ENCODE measurements at places on chromosomes 5 and 9. TPM values are rescaled to one million over a fixed set of nuclear protein-coding genes. Genes with fewer than 3 reads are reported as not detected.

- H3K27me3 ChIP-seq, result no peaks in the 10 kb centered on the region
- no peaks in the 10 kb centered on the region for H3K4me1 ChIP-seq
- H3K36me3 ChIP-seq, result no peaks in the 10 kb centered on the region
- DNase-seq, result no peak
- no peak overlapping the region for H3K4me3 ChIP-seq
Observed at GRCh38 chr5:115461506-115462290, 82.9 kb downstream of the FEM1C start.

- peaks cover 19% of the 10 kb centered on the region for H3K36me3 ChIP-seq
- DNase-seq, result no peak
- no peaks in the 10 kb centered on the region for H3K4me1 ChIP-seq
- no peak overlapping the region for H3K27ac ChIP-seq
- no peak overlapping the region for H3K4me3 ChIP-seq
Observed at GRCh38 chr5:150394131-150394530, 18.6 kb downstream of the CD74 start.

DNA sequence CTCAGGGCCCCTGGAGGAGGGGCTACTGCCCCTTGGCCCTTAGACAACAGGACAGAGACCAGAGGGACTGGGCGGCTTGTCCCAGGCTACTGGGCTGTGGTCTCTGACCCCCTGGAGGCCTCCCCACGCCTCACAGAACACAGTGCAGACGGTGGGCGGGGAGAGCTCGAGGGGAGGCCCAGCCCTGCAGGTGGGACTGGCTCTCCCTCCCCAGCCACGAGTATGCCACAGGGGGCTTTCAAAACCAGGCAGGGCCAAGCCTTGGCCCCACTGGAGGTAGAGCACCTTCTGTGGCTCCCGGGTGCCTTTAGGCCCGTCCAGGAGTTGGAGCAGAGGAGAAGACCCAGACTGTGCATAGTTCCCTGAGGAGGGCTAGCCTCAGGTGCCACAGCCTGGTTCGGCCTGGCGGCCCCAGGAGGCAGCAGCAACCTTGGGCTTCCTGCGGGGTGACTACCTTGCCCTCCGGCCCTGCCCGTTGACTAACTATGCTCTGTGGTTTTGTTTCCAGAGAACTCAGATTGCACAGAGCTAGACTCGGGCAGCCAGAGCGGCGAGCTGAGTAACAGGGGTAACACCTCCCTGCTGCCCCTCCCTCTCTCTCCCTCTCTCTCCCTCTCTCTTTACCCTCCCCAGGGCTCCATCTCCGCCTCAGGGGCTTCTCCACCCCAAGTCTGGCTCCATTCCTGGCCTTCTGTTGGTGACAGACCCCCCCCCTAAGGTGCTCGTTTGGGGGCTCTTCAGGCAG lies 15.5 kb downstream of the CARD19 start:
- peaks cover 5% of the 10 kb centered on the region for H3K4me1 ChIP-seq
- no peak overlapping the region for H3K27ac ChIP-seq
- no peak overlapping the region for H3K4me3 ChIP-seq
- H3K36me3 ChIP-seq, result no peaks in the 10 kb centered on the region
- DNase-seq, result peak; percentile 53

DNA sequence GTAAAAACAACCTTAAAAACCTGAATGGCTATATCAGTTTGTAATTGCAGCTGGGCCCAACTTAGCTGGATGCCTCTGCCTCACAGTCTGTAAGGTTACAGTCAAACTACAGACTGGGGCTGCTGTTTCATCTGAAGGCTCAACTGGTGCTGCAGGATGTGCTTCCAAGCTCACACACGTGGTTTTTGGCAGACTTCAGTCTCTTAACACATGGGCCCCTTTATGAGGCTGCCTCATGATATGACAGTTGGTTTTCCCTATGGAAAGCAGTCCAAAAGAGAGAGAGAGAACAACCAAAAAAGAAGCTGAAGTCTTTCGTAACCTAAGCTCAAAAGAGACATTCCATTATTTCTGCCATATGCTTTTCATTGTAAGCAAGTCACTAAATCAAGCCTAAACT lies 27.4 kb downstream of the CTSL start:
- H3K4me1 ChIP-seq, result peaks cover 9% of the 10 kb centered on the region
- H3K36me3 ChIP-seq, result no peaks in the 10 kb centered on the region

DNA sequence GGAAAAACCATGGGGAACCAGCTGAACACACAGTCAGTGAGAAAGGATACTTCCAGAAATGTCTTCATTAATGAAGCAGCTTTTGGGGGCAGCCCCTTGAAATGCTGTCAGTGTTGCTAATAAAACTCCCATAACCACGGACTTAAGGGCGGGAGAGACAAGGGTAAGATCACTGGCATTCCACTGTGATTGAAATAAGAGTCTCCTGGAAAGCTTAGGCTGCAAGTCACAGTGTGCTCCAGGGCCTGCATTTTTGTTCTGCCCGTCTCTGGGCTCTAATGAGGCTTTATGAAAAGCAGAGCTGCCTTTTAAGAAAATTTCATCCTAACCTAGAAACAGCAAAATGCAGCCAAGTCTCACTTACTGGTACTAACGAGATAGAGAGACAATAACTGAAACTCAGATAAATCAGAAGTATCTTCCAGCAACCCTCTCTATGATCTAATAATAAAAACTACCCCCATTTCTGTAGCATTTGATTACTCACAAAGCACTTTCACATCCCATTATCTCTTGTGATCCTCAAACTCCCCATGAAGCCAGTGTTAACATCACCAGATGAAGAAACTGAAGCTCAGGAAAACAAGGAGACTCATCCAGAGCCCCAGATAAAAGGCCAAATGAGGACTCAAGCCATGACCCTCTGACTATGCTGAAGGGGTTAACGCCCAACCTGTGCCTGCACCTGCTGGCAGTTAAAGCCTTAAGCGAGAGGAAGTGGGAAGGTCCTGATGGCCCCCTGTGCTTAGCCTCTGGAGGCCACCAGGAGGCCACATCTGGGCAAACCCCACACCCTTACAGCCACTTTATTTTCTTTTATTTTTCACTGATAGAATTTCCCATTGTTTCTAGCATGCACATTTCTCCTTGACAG lies 37.5 kb downstream of the SPOCK1 start:
- no peaks in the 10 kb centered on the region for H3K27me3 ChIP-seq
- H3K4me1 ChIP-seq, result no peaks in the 10 kb centered on the region
- H3K27ac ChIP-seq, result no peak overlapping the region

DNA sequence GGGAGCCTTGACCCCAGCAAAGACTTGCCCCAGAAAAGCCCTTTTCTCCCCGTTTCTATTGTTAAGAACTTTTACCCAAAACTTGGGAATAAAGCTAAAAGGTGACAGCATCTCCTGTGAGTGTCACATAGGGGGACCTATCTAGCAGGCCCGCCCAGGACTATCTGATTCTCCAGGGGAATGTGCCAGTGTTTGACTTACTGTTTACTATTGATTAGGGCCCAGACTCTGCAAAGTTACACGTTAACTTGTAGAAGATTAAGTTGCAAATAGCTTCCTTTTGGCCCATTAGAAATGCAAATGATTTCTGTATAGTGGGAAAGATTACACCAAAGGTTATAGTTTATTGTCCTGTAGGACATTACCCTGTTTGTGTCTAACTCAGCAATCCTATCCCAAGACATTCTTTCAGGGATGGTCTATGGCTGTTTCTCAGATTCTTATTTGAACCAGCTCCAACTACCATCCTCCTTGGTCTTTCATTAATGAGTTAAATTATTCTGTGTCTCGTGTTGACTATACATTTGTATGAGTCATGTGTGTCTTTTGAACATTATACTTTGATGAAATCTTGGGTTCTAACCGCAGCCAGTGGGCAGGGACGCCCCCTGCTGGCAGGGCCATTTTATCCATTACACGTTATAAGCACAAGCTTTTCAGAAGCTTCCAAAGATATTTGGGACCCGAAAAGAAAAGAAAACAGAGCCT lies 60.7 kb downstream of the HRH2 start:
- no peak for DNase-seq
- no peaks in the 10 kb centered on the region for H3K27me3 ChIP-seq
- no peak overlapping the region for H3K4me3 ChIP-seq
- H3K27ac ChIP-seq, result no peak overlapping the region
- H3K4me1 ChIP-seq, result no peaks in the 10 kb centered on the region

- DNase-seq, result no peak
- H3K27ac ChIP-seq, result no peak overlapping the region
- no peak overlapping the region for H3K4me3 ChIP-seq
- peaks cover 17% of the 10 kb centered on the region for H3K36me3 ChIP-seq
Observed at GRCh38 chr5:10686890-10687289, 74.1 kb downstream of the DAP start.

DNA sequence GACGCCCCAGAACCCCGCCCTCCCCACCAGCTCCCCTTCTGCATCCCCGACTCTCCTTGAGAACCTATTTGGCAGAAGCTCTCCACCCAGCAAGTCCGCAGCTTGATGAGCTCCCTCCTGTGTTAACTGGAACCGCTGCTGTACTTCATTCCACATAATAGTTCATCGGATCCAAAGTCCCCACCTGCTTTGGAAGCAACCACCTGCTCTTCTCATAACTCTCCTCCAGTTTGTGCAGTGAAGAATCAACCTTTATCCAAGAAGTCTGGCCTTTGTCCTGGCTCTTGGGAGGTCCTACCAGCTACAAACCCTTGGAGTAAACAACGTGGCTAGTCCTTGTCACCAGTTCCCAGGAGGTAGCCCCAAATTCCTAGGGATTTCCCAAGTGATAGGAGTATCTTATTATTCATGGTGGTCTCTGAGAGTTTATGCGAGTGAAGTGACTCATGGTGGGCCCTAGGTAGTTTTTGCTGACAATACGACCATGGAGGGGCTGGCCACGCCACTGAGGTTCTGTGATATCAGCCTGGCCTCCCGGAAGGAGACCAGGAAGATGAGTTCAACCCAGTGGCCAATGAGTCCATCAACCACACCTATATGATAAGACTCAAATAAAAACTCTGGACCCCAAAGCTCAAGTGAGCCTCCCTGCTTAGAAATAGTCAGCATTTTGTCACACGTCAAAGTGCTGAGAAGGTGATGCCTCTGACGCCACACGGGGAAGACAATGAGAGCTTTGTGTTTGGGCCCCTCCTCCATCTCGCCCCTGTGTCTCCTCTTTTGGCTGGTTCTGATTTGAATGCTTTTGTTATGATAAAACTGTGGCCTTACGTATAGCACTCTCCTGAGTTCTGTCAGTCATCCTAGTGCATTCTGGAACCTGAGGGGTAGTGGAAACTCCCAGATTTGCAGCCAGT lies 3.6 kb upstream of the IL4 start:
- no peak for DNase-seq
- H3K27me3 ChIP-seq, result no peaks in the 10 kb centered on the region
- no peaks in the 10 kb centered on the region for H3K4me1 ChIP-seq
- no peaks in the 10 kb centered on the region for H3K36me3 ChIP-seq
- no peak overlapping the region for H3K4me3 ChIP-seq
- H3K27ac ChIP-seq, result no peak overlapping the region

DNA sequence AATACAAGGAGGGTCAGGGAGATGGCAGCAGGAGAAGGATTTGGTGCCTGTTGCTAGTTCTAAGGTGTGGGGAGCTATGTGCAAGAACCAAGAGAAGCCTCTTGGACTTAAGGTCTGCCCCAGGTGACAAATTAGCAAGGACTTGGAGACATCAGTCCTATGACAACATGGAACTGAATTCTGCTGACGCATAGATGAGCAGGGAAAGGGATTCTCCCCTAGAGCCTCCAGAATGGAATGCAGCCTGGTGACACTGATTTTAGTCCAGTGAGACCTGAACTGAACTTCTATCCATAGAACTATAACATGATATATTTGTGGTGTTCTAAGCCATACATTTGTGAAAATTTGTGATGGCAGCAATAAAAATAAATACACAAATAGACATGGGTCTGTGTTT lies 215.6 kb downstream of the ESM1 start:
- H3K36me3 ChIP-seq, result no peaks in the 10 kb centered on the region
- H3K4me3 ChIP-seq, result no peak overlapping the region
- H3K27me3 ChIP-seq, result no peaks in the 10 kb centered on the region
- no peak for DNase-seq

The LCN6 gene
- total RNA-seq, result not detected

The TMEM174 gene
- total RNA-seq, result not detected

The ATP10B gene
- not detected for total RNA-seq

The SLC2A6 gene
- total RNA-seq, result 1.8 TPM

The SHC3 gene
- total RNA-seq, result 0.35 TPM

The SLC34A3 gene
- not detected for total RNA-seq

The OR1J2 gene
- not detected for total RNA-seq

The IL3 gene
- total RNA-seq, result not detected

All from right lobe of liver (tissue), 6 donors.